ENCODE measurements at places on chromosomes 16 and 17. TPM values are rescaled to one million over a fixed set of nuclear protein-coding genes. Genes with fewer than 3 reads are reported as not detected.

GRCh38 chr17:27206447-27206846, 87.5 kb upstream of the WSB1 start:
- H3K4me3 ChIP-seq = no peak overlapping the region
- H3K27ac ChIP-seq = no peak overlapping the region
- no peak for DNase-seq
- H3K4me1 ChIP-seq = no peaks in the 10 kb centered on the region
- no peaks in the 10 kb centered on the region for H3K27me3 ChIP-seq

- no peak for DNase-seq
- peaks cover 5% of the 10 kb centered on the region for H3K4me1 ChIP-seq
- H3K36me3 ChIP-seq = peaks cover 4% of the 10 kb centered on the region
Measured at GRCh38 chr16:28324235-28324886, 32.0 kb downstream of the SBK1 start.

- H3K4me1 ChIP-seq = no peaks in the 10 kb centered on the region
- no peak overlapping the region for H3K27ac ChIP-seq
- no peak for DNase-seq
Measured at GRCh38 chr17:74824961-74825627, 34.6 kb downstream of the GRIN2C start.

DNA sequence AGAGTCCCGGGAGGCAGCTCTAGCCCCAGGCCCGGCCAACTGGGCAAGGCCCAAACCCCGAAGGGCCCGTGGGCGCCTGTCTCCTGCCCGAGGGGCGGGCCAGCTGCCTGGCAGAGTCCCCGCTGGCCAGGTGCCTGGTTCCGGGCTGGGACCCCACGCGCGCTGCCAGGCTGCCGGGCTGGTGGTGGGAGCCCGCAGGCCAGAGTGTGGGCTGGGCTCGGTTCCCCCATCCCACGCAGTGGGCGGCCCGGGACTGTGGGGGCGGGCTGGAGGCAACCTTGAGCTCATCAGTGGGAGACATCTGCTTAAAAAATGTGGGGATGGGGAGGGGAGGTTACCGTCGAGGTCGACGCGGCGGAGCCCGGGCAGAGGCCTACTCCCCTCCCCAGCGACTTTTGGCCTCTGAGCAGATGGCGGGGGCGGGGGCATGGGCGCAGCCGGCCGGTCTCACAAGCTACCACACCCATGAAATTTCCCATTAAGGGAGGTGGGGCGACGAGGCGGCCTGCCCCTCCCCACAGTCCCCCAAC, 176.4 kb upstream of the GSE1 start:
- no peak for DNase-seq
- H3K4me3 ChIP-seq = no peak overlapping the region
- H3K36me3 ChIP-seq = no peaks in the 10 kb centered on the region
- H3K4me1 ChIP-seq = peaks cover 36% of the 10 kb centered on the region

DNA sequence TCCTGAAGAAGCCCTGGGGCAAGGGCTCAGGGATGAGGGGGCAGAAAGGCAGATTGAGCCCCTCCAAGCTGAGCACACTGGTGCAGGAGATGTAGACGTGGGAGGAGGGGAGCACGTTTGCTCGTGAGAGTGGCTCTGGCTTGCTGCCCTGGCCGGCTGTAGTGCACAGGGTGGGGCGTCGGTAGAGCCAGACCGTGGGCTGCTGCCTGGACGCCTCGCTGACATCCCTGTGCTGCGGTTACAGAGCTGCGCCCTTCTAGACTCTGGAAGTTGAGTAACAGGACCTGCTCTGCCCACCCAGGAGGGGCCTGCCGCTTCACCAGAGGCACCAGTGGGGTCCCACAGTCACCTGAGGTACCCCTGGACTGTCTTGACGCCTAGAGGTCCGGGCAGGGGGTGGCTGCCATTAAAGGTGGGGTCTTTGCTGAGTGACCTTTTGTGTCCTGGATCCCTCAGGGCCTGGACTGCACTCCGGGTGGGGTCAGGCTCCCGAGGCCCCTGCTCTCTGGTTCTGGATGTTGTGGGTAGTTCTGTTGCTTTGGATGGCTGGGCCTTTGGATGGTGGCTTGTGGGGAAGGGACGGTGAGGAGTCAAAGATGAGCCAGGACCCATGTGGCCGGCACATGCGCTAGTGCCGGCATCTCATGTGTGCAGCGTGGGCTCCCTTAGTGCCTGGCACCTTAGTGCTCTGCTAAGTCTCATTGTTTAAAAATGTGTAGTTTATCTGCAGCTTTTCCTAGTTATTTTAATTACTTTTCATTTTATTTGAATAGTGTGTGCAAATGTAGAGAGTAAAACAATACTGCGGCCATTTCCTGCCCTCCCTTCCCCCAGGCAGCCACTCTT, 41.7 kb downstream of the PGS1 start:
- peaks cover 19% of the 10 kb centered on the region for H3K4me1 ChIP-seq
- peaks cover 21% of the 10 kb centered on the region for H3K36me3 ChIP-seq
- H3K27ac ChIP-seq = no peak overlapping the region
- no peak overlapping the region for H3K4me3 ChIP-seq
- DNase-seq = no peak

DNA sequence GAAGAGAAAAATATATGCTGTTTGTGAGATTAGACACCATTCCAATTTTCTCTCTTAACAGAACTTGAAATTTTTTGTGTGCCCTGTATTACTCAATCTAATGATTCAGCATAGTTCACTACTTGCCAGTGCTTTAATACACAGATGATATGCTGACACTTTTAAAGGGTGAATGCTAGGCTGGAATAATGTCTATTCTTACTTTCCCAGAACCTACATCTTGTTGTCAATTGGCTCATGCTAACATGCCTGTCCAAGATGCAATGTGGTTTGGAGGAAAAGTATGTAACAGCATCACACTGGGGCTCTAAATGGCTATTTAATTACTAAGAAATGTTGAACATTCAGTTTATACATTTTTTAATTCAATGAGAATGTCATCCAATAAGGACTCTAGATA, 7.6 kb upstream of the MAP2K6 start:
- H3K36me3 ChIP-seq = no peaks in the 10 kb centered on the region
- H3K4me3 ChIP-seq = no peak overlapping the region
- no peaks in the 10 kb centered on the region for H3K27me3 ChIP-seq
- no peaks in the 10 kb centered on the region for H3K4me1 ChIP-seq

DNA sequence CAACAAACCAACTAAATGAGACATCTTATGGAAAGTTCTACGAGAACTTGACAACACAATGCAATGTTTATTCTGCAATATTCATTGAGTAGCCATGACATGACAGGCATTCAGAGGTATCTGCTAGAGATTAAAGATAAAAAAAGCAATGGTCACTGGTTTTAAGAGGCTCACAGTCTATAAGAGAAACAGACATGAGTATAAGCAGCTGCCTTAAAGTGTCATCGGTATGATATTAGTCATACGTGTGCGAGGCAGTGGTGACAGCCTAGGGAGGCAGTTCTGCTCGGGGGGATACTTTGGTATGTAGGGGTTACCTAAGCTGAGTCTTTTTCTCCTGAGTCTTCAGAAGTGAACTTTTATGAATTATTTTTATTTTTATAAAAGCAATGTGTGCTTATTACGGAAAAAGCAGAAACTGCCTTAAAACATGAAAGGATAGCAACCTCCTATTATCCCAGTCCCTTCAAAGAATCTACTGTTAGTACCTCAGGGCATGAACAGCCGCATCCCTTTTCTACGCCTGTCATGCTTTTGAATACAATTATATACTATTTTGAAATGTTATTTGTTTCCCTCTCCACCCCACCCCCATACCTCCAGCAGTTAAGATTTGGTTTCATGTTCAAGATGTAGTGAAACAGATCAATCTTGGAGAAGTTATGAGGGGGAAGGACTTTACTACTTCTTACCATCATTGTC, 7.7 kb downstream of the ST6GALNAC1 start:
- no peak for DNase-seq
- H3K27ac ChIP-seq = peak overlapping the region; percentile 37
- H3K27me3 ChIP-seq = no peaks in the 10 kb centered on the region
- H3K4me1 ChIP-seq = peaks cover 50% of the 10 kb centered on the region

C17orf78 gene
- total RNA-seq = not detected

PPL gene
- 62.7 TPM for total RNA-seq

COG4 gene
- 75.9 TPM for total RNA-seq

TMEM100 gene
- 1.2 TPM for total RNA-seq

DHRS7C gene
- total RNA-seq = not detected

SLC9A5 gene
- total RNA-seq = 3.4 TPM

Data from progenitor cell of endocrine pancreas (in vitro differentiated cells).